ENCODE measurements at places on chromosomes 3 and 15.
A peak's percentile ranks its signal among the peaks of the same experiment; 100 is the strongest.

GRCh38 chr15:59892985-59893384 lies 111.1 kb upstream of the FOXB1 start:
- no peak for DNase-seq

GRCh38 chr15:74541494-74542165 lies 610 bp downstream of the ARID3B start:
- DNase-seq, result no peak

DNA sequence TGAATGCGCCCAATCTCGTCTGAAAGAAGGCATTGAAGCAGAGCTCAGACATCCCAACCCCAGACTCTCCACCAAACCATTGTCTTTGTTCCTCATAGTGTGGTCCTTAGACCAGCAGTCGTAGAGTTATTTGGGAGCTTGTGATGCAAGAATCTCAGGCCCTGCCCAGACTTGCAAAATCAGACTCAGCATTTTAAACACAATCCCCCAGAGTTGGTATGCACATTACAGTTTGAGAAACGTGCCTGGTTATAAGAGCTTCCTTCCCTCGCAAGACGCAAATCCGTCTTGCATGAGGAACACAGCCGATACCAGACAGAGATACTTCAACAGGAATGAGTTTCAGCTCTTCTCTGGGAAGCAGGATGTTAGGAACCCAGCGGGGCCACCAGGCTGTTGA lies 38.9 kb upstream of the IREB2 start:
- DNase-seq, result peak; percentile 27

DNA sequence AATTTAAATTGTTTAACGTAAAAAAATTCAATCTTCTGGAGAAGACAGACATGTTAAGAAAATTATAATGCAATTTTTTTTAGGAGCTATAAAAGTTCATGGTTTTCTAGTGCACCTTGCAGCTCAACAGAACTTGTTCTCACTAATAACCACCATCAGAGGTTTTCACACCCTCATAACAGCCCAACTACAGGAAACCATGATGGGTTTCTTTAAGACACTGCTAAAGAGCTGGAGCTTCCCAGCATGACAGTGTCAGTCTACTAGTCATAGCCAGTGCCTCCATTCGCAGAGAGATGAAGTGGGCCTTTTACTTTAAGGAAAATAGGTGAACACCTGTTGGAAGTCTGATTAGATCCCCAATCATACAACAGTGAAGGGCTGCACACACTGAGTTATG lies 224.1 kb upstream of the TRIM42 start:
- no peak for DNase-seq

DNA sequence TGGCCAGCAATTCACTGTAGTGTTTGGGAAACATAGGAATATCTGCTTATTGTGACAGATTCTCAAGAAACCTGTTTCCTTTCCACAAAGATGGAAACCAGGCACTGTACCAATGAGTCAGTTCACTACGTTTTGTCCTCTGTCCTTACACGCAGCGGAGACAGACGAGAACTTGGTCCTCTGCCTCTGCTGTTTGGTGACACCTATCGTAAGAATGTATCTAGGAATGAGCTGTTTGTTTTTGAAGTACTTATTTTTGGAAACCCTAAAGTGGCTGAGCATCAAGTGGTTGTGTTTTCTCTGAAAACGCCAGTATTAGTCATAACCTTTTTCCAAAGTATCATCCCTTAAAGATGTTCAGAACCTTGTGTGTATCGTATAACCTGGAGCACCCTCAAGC lies 93.0 kb downstream of the PGPEP1L start:
- DNase-seq, result no peak

- peak; percentile 96 for DNase-seq
Observed at GRCh38 chr3:10008588-10009344, 17.5 kb upstream of the FANCD2 start.

GRCh38 chr15:44584162-44584749 lies 47.3 kb downstream of the EIF3J start:
- peak; percentile 53 for DNase-seq

DNA sequence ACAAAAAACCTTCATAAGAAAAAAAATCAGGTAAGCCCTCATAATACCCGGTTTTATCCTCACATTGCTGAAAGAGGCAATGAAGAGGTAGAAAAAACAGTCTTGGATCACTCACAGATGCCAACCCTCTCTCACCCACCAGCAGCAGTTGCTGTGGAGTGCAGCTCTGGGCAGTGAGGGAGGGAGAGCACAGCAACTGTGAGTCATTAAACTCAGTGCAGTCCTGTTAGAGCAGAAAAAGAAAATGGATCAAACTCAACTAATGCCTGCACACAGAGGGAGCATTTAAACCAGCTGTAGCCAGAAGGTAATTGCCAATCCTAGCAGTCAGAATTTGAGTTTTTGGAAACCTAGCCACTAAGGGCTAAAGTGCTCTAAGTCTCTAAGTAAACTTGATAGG lies 1050.6 kb upstream of the ALCAM start:
- no peak for DNase-seq

- no peak for DNase-seq
Observed at GRCh38 chr3:119664850-119665379, 4.5 kb upstream of the POPDC2 start.

GRCh38 chr3:41881233-41881821 lies 80.6 kb downstream of the ULK4 start:
- DNase-seq, result no peak

DNA sequence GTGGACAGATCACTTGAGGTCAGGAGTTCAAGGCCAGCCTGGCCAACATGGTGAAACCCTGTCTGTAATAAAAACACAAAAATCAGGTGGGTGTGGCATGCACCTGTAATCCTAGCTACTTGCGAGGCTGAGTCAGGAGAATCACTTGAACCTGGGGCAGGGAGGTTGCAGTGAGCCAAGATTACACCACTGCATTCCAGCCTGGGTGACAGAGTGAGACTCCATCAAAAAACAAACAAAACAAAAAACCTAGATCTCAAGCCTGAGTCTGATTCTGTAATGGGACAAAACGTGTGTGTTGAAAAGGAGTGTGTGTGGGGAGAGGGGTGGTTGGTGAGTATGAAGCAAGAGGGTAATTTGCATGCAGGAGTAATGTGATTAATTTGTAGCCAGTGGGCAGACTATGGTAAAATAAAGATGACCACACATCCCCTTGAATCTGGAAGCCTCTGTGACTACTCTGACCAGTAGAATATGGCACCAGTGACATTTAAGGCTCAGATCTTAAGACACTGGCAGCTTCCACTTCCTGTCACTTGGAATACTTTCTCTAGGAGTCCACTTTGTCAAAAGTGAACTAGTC lies 18.4 kb upstream of the OPA1 start:
- no peak for DNase-seq
